Activated CD8-positive, alpha-beta memory T cell treated with anti-CD3 and anti-CD28 coated beads for 1 hour (primary cell): ENCODE measurements at places on chromosomes 12 and 14.

DNA sequence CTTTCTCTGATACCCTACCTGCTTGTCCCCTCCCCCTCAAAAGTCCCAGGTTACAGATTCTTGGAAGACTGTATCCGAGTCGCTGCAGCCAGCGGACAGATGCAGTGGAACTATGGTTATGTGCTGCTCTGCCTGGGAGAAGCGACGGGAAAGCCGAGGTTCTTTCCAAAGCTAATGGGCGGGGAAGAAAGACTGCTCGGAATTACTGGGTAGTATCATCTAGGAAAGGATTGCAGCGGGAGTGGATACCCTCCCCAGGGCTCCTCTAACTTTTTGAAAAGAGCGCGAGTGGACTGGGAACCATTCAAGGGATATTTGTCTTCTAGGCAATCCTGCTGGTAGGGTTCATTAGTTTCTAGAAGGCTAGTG, 1.4 kb downstream of the PTHLH start:
- no peak for DNase-seq

- DNase-seq: no peak
Observed at GRCh38 chr12:62259631-62259992, 592 bp upstream of the USP15 start.

- DNase-seq: no peak
Observed at GRCh38 chr12:79935624-79936345, 888 bp upstream of the PPP1R12A start.

DNA sequence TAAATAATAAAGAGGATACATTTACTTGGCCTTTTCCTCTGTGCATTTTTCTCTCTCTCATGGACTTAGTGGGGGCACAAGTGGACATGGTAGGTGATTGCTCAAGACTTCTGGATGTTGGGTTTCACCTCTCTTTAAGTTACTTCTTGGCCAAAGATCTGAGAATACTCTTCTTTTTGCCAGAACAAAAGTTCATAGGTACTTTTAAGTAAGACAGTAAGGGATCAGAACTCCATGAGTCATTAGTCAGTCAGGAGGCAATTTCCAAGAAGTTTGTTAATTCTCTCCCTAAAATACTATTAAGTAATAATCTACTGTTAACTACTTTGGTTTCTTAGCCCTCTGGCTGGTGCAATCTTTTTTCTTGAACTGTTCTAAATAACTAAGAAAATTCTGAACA, 84.2 kb downstream of the GRIP1 start:
- no peak for DNase-seq

DNA sequence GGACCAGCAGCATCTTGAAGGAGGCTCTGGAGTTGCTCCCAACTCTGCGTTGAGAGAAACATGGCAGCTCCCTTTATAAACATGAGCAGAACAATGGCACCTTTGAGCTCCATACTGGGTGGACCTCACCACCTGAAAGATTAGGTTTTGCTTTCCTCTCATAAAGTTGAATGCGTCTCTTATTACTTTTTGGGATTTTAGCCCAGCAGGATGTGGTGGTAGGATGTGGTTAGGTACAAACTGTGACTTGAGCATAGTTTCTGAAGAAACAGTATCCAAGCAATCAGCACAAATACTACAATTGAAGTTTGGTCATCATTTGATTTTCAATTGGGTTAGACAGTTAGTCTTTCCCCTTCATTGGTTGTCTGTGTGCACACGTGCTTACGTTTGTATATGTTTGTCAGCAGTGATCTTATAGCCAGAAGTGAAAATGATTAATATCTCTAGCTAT, at the start of gene PRR4:
Gene PRR4, minus strand, starts transcription at position 51 of the 454 bp plus-strand sequence. Its CDS starts 38 bp downstream, at position 13.
- no peak for DNase-seq

GRCh38 chr14:23694949-23695663, 58.9 kb downstream of the DHRS2 start:
- DNase-seq: no peak

- no peak for DNase-seq
Observed at GRCh38 chr14:103724116-103724515, 8.5 kb downstream of the ZFYVE21 start.

GRCh38 chr14:74548881-74549280, 55.3 kb downstream of the ISCA2 start:
- no peak for DNase-seq

DNA sequence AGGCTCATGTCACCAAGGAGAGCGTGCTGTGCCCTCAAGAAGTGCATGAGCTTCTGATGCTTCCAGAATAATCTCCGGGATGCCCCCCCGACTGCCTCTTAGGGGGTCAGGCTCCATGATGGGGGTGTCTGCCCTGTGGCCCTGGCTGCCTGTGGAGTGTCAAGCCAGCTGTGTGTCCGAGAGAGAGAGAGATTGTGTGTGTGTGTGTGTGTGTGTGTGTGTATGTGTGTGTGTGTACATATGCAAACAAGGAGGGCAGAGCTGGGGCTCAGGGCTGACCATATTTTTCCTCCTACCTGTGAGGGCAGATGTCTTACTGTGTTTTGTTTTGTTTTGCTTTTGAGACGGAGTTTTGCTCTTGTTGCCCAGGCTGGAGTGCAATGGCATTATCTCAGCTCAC, 5.6 kb upstream of the ALDH2 start:
- DNase-seq: no peak

DNA sequence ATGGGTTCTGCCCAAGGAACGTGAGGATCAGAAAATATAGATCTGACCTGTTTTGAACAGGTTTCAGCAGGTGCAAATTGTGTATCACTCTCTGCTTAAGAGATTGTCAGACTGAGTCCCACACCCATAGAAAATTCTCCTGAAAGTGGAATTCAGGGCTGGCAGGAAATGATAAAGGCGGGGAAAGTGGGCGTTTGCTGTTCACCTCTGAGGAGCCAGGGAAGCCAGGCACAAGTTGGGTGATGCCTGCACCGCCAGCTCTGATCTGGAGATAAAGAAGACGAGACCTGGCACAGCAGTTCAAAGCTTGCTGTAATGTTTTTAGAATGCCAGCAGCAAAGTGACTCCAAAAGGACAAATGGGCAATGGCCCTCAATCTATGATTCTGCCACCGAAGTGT, 356.5 kb upstream of the SOX5 start:
- no peak for DNase-seq

DNA sequence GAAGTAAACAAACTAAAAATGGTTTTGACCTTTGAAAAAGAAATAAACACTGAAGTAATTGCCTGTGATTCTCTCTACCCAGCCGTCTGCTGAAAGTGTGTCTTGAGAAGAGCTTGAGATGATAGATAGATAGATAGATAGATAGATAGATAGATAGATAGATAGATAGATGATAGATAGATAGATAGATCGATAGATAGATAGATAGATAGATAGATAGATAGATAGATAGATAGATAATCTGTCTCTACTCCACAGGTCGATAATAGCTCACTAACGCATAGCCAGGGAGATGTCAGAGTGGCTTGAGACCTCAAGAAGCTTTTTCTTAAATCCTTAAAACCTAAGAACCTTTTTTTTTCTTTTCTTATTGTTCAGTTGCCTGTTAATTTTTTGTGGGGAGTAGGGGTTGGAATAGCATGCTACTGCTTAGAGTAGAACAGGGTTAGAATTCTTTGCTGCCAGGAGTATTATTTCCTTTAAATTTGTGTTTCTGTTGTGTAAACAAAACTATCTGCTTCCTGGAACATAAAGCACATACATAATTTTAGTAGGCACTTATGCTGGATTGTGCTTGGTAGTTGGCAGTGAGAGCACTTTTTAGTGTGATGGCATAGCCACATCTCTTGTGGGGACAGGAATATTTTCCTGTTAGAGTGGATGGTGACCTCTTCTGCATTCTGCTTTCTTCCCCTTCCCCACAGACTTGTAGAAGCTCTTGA, 169.5 kb downstream of the FBXL14 start:
- no peak for DNase-seq

DNA sequence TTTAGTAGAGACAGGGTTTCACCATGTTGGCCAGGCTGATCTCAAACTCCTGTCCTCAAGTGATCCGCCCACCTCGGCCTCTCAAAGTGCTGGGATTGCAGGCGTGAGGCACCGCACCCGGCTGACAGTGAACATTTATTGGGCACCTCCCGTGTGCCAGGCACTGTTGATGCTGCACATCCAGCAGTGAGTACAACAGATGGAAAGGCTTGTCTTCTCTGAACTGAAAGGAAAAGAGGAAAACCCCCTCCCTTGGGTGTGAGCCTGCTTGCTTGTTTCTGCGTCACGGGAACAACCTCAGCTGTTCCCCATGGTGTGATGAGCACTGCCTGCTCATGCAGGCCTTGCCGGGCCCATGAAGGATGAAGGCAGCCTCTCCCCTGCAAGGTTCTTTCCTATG, 39.5 kb downstream of the DGLUCY start:
- DNase-seq: no peak
